IPS DF 6.9 (cell line): ENCODE measurements at places on chromosomes 12 and 14.
A peak's percentile ranks its signal among the peaks of the same experiment; 100 is the strongest.

GRCh38 chr12:97398704-97399103 is 63.9 kb upstream of the RMST start:
- no peaks in the 10 kb centered on the region for H3K27me3 ChIP-seq
- H3K36me3 ChIP-seq: no peaks in the 10 kb centered on the region
- H3K4me3 ChIP-seq: no peak overlapping the region
- DNase-seq: no peak
- H3K4me1 ChIP-seq: no peaks in the 10 kb centered on the region

DNA sequence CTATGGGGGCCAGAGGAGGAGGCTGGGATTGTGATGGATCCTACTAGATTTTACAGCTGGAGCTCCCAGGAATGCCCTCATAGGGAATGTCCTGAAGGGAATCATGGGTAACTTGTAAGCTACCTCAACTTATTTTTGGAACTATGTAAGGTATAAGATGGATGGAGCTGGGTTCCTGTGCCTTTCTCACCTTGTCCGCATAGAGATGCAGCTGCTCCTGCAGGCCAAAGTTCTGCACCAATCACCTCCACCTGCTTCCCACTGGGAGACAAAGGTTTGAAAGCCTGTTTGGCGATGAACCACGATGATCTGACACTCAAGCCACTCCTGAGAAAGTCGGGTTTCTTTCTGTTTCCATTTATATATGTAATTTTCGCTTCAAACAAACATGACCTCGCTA is 648 bp upstream of the AKAP5 start:
- H3K27ac ChIP-seq: no peak overlapping the region
- peak overlapping the region; percentile 50; the same call in 1 of the 2 replicates for H3K4me3 ChIP-seq
- peak; percentile 18 for DNase-seq
- H3K4me1 ChIP-seq: 0 out of 2 replicates have a peak, but pooled peaks cover 1% of the 10 kb centered on the region

GRCh38 chr12:2177751-2178150 is 125.0 kb downstream of the CACNA1C start:
- H3K4me3 ChIP-seq: no peak overlapping the region
- 0 out of 2 replicates have a peak, but pooled peaks cover 2% of the 10 kb centered on the region for H3K4me1 ChIP-seq
- H3K36me3 ChIP-seq: no peaks in the 10 kb centered on the region
- no peaks in the 10 kb centered on the region for H3K27me3 ChIP-seq
- H3K27ac ChIP-seq: no peak overlapping the region

DNA sequence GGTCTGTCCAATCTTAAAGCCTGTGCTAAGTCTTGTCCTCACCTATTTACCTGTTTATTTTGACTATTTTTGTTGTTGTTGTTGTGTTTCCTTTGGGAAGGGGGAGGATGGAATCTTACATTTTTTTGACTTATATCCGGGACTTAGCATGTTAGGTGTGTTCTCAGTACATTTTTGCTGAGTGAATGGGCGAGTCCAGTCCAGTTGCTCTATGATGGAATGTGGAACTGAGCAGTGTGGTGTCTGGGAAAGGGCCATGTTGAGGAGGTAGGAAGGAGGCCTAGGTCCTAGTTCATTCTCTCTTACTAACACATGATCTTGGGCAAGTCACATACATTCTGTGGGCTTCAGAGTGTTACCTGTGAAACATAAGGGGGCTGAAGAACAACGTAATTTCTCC is 80.9 kb upstream of the SLC38A2 start:
- H3K27ac ChIP-seq: no peak overlapping the region
- peaks cover 3% of the 10 kb centered on the region for H3K4me1 ChIP-seq
- no peaks in the 10 kb centered on the region for H3K27me3 ChIP-seq
- DNase-seq: no peak
- H3K4me3 ChIP-seq: no peak overlapping the region
- no peaks in the 10 kb centered on the region for H3K36me3 ChIP-seq

DNA sequence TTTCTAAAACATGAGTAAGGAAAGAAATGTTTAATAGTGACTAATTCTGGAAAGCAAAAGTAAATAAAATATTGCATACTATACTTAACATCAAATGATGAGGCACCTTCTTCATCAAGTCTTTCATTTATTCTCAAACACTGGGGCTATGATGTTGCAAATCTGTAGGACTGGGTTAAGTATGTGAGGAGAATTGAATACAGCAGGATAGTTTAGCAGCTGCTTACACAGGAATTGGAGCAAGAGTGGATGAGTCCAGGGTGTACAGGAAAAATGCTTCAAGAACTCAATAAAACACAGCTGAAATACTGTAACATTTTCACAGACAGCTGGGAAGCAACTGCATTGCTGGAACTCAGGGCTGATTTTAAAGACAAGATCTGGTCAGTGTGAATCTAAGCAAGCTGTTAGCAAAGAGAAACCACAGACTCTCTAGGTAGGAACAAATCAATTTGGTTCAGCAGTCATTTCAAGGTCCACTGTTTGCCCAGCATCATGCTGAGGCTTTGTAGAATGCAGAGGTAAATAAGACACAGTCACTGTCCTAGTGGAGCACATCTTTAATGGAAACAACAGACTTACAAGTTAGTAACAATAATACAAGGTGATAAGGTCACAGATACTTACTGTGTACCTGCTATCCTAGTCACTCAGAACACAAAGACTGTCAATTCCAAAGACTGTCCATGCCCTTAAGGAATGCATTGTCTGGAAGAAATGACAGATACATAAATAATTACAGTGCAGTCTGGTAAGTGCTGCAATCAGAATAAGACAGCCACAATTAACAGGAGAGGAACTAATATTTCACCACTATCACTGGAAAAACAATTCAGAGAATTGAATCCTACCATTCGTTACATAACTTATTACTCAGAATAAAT is 96.8 kb upstream of the DACT1 start:
- H3K4me1 ChIP-seq: no peaks in the 10 kb centered on the region
- no peak overlapping the region for H3K27ac ChIP-seq
- no peak for DNase-seq
- H3K4me3 ChIP-seq: no peak overlapping the region
- no peaks in the 10 kb centered on the region for H3K36me3 ChIP-seq
- H3K27me3 ChIP-seq: no peaks in the 10 kb centered on the region

DNA sequence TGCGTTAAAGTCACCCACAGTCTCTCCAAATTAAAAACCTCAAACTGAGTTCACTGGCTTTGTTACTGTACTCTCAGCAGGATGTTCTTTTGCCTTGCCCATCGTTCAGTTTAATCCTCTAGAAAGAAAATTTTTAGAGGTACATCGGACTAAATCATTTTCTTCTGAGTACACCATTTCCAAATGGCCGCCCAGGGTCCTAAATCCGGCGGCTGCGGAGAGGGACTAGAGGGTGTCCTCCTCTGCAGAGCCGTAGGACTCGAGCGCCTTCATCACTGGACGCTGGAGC is 1.4 kb downstream of the LIN7A start:
- H3K4me1 ChIP-seq: no peaks in the 10 kb centered on the region; the same call in 1 of the 2 replicates
- no peaks in the 10 kb centered on the region for H3K27me3 ChIP-seq
- no peak for DNase-seq
- H3K36me3 ChIP-seq: no peaks in the 10 kb centered on the region
- H3K27ac ChIP-seq: no peak overlapping the region
- peak overlapping the region; percentile 95 for H3K4me3 ChIP-seq

DNA sequence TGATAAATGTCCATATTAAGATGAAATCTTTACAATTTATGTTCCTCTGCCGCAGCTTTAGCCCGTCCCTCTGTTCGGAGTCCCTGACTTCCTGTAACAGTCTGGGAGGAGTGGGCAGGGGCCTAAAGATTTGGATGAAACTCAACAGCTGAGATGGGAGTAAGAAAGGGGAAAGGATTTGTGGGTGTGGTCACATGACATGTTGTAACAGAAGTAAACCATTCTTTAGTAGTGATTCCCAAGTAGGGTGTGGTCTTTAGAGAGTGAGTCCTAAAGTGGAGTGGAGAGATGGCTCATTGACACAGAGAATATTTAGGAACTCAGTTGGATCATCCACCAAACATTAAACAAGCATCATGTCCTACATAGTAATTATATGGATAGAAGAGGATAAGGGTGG is 12.9 kb downstream of the TMEM117 start:
- H3K36me3 ChIP-seq: no peaks in the 10 kb centered on the region
- H3K4me3 ChIP-seq: no peak overlapping the region
- no peak for DNase-seq
- no peak overlapping the region for H3K27ac ChIP-seq
- H3K27me3 ChIP-seq: no peaks in the 10 kb centered on the region

DNA sequence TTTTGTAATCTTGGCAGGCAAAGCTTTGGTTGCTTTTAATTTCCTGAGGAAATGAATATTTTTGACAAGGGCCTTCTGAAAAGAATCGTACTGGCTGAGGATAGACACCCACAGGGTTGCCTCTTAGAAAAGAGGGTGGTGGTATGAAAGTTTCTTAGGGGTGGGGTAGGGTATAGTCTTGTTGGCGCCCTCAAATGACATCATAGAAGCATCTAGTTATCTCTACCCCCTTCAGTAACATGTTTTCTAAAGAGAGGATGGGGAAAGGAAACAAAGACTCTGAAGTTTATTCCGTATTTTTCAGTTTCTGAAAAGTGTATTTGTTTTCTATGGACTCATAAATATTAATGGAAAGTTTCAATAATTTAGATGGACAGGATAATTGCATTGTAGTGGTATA is 13.7 kb downstream of the PRKCH start:
- H3K4me1 ChIP-seq: no peaks in the 10 kb centered on the region
- H3K27ac ChIP-seq: no peak overlapping the region
- H3K4me3 ChIP-seq: no peak overlapping the region
- H3K36me3 ChIP-seq: no peaks in the 10 kb centered on the region
- no peak for DNase-seq

DNA sequence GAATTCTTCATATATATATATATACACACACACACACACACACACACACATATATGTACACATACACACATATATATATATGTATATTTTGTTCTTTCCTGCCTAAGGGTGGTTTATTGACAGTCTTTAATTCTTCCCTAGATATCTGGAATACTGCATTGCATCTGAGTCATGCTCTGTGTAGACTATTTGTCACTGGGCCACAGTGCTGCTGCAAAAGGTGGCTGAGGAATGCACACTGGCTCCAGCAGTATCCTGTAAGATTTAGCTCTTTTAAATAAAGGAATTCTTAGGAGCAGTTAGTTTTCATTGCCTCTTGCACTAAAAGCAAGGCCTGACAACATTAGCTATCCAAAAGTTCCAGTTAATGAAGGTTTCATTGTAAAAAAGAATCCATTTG is 200.9 kb downstream of the APAF1 start:
- H3K36me3 ChIP-seq: no peaks in the 10 kb centered on the region
- no peaks in the 10 kb centered on the region for H3K27me3 ChIP-seq
- no peaks in the 10 kb centered on the region for H3K4me1 ChIP-seq
- DNase-seq: no peak

DNA sequence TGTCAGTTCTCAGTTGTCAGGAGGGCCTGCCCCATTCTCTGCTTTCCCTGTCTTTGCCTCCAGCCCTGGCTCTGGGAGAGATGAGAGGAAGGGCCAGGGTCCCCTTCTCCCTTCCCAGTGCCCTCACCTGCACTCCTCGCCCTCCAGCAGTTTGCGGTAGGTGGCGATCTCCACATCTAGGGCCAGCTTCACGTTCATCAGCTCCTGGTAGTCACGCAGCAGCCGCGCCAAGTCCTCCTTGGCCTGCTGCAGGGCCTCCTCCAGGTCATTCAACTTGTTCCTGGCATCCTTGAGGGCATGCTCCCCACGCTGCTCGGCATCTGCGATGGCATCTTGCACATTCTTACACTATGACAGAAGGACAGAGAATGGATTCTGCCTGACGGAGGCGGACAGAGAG is 5.4 kb downstream of the KRT2 start:
- no peaks in the 10 kb centered on the region for H3K36me3 ChIP-seq
- H3K27me3 ChIP-seq: no peaks in the 10 kb centered on the region
- no peak overlapping the region for H3K4me3 ChIP-seq
- H3K27ac ChIP-seq: no peak overlapping the region
- no peaks in the 10 kb centered on the region for H3K4me1 ChIP-seq
